ENCODE measurements at places on chromosomes 3 and 15.

DNA sequence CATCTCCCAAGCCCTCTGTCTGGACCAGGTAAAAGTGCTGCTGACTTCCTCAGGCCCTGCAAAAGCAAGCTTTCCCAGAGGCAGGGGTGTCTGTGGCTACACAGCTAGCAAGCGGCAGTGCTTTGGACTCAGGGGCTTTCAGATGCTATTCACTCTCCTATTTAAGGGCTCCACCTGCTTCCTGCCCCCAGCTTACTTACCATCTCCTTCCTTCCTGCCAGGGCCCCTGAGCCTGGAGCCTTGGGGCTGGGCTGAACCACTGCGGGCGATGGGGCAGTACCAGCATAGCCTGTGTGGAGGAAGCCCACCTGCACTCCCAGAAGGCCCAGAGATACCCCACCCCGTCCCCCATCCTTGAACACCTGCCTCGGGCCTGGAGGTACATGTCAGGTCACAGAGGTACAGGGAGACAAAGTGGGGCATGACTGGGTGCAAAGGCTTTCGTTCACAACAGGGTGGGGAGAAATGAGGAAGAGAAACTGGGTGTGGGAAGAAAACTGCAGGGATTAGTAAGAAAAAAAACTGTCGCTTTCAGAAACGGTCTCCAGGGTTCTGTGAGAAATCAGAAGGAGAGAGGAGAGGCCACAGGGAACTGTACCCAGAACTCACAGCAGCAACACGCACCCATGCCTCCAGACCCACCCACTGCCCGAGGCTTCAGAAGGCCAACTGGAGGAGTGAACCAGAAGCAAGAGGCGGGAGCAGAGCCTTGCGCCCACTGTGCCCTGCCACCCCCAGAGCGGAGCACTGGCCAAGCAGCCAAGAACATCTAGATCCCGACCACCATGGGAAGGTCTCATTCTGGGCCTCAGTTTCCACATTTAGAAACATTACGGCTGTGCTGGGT is 49.5 kb downstream of the CCDC12 start:
- DNase-seq: no peak

DNA sequence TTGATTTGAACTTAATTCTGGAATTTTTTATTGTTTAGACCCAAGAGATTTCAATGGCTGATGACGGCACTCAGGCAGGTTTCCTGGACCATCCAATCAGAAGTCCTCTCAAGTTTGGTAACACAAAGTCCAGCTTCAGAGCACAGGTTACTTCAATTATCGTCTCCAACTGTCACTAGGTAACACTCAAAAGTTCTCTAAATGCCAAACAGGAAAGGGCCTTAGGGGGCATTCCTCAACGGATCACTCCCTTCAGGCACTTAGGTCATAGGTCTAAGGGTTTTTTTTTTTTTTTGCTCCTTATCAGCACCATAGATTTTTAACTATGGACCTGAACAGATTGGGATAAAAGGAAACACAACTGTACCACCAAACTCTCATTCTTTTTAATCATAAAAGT is 85.8 kb downstream of the MEIS2 start:
- DNase-seq: no peak

- no peak for DNase-seq
Measured at GRCh38 chr15:42461261-42461660, 29.7 kb downstream of the ZNF106 start.

GRCh38 chr15:52651868-52652267 is 27.3 kb downstream of the ATOSA start:
- DNase-seq: peak; percentile 93

GRCh38 chr3:69313251-69313650 is 72.6 kb downstream of the FRMD4B start:
- no peak for DNase-seq

GRCh38 chr3:98329392-98330124 is 24.1 kb upstream of the OR5K4 start:
- DNase-seq: peak; percentile 43

DNA sequence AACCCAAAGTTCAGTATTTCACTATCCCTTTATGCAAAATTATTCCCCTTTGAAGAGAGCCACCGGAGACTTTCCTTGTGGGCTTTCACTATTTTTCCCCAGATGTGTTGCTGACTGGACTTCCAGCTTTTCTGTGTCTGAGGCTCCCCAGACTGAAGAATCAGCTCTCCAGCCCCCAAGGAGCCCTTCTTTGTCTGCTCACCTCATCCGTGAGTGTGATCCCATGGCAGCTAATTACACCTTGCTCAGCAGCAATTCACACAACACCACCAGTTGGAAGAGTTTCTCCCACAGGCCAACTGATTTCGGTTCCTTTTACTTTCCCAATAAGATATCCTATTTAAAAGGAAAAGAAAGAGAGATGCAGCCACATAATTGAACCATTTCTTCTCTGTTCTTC is 249.5 kb upstream of the TRIM42 start:
- DNase-seq: no peak

DNA sequence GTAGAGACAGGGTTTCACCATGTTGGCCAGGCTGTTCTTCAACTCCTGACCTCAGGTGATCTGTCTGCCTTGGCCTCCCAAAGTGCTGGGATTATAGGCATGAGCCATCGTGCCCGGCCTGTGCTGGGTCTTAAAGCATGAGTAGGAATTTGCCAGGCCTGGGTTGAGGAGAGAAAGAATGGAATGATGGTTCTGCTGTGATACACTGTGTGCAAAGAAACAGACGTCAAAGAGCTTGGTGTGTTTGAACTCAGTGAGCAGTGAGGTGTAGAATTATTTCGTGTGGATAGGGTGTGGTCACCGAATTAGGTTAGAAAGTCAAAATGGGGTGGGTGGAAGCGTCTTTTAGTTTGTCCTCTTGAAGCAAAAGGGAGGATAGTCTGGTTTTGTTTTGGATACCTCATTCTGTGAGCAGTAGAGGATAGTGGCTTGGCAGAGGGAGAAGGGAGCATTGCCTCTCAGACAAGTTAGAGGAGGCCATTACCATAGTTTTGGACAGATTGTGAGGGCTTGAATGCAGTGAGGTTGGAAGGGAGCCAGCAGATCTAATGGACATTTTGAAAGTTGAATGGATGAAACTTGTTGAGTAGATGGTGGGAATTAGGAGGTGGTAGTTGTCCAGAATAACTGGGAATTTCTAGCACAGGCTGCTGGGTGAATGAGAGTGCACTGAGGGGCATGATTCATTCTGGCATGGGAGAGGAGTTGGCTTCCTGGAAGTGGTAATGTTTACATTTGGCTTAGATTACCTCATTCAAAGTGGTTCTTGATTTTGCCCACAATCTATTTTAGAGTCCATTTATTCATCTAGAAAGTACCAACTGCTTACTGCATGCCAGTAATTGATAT is 27.2 kb downstream of the AKAP13 start:
- DNase-seq: peak; percentile 89

Measured in astrocyte of the spinal cord (primary cell).